HS-5 (cell line): ENCODE measurements at places on chromosomes 3 and 15.

GRCh38 chr15:81532001-81532400 is 158.0 kb upstream of the TMC3 start:
- DNase-seq: no peak

DNA sequence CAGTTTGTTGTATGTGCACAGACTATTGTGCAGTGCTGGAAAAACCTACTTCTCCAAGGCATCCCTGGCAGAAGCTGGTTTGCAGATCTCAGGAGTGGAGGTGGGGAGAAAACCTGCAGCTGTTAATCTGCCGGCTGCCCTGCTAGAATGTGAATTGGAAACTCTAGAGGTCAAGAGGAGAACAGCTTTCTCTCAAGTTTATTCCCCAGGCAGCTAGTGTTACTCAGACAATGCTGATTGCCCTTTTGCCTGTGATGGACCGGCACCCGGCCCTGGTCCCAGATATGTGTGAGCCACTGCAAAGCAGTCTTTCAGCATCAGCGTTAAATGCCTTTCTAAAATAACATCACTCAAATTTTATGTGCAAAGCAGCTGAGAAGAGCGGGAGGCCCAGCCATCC is 129.7 kb upstream of the TPM1 start:
- no peak for DNase-seq

DNA sequence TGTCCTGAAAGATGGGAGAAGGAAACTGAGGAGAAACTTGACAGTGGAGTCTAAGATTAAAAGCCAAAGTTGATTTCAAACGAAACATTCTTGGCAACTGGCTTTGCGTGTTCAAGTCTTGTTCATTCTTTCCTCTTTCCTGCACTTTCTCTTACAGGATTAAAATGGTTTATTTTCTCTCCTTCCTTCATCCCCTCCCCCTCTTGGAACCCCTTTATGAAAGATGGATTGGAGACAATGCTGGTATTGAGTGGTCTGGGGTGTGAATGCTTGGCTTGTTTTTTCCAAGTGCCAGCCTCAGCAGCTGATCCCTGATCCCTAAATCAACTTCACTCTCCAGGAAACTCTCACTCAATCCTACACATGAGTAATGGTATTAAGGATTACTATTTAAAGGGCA is 703 bp upstream of the LSAMP start:
- DNase-seq: no peak

DNA sequence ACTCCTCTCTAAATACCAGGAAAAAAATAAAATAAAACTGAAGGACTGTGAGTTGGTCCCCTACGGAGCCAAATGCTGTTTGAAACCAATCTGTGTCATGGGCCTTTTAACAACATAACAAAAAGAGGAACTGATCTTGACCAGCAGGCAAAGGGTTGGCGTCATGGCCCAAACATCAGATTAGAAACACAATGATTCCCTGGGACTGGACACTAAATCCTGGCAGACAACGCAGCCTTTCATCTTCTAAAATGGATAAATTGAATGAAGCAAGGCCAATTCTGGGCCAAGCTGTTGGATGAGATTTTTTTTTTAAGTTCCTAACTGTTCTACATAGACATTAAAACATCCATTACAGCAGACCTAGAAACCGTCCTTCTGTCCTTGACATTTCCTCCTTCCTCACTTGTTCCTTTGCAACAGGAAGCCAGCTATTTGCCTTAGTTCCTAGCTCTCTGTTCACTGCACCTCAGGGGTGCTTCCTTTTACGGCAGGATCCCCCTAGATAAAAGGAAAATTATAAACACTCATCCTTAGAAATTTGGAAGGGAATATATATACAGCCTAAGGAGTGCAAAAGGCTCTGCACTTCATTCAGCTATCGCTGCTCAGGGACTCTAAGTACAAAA is 21.6 kb upstream of the TAFA4 start:
- DNase-seq: no peak

DNA sequence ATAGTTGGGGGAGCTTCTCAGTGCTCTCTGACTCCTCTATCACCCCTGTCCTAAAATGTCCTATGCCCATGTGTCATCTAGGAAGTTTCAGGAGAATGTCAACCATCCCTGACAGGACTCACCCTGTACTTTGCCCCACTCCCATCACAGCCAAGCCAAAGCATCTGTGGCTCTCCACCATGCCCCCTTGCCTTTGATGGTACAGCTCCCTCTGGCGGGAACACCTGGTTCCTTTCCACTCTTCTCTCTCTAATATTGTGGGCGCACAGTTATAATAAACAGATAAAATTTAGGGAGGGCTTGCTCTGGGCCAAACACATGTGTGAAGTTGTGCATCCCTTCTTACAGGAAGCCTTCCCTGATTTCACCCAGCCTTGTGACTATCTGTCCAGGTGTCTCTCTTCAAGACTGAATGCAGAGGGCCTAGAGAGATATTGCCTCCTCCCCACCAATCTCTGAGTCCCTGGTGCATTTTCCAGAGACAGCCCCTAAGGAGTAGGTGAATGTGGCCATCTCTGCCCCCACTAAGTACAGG is 62.8 kb downstream of the ISG20 start:
- no peak for DNase-seq

- DNase-seq: no peak
Measured at GRCh38 chr3:104461431-104461830, 905.3 kb upstream of the ALCAM start.

DNA sequence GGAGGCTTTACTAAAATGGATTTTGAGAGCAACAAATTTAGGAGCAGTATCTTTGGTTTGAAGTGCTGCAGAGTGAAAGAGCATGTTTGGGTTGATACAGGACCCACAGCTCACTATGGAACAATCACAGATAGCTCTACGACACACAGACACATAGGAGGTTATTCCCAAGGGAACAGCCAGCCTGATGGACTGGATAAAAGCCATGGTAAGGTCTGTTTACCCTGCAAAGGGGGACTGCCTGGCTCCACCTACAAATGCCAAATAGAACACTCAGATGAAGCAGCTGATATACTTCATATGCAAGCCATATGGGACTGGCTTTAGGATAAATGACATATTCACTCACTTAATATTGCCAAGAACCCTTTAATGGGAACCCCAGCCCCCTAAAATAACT is 75.4 kb downstream of the CDC25A start:
- DNase-seq: no peak

DNA sequence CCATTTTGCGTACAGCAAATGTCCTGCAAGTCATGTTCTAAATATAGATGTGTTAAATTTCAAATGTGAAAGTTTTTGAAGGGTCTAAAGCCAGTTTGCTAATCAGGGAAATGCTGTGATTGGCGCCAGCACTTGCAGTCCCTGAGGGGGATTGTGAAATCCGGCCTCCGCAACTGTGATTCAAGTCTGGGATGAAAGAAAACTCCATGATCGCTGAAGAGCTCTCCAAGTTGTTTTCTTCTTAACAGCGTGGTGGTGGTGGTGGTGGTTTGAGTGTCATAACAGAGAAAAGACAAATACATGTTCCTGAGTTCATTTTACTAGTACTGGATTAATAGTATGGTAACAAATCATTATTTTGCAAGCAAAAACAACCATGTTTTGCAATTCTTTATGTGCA is 51.8 kb downstream of the MITF start:
- no peak for DNase-seq

- no peak for DNase-seq
Measured at GRCh38 chr3:13227315-13228165, 154.3 kb upstream of the IQSEC1 start.

DNA sequence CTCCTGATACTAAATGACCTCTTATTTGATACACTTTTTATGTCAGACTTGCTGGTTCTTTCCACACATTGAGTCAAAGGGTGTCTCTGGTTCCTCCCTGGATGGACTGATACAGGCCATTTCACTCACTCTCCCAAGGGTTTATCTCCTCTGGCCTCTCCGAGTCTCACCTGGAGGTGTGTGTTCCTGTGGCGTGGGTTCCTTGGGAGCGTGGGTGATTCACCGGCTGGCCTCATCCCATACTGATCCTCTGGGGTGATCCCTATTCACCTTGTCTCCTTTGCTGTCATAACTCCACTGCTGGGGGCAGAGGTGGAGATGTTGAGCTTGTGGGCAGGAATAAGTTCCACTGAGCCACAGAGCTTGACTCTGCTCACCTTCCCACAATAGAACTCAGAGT is 61.1 kb downstream of the ST6GAL1 start:
- DNase-seq: no peak

GRCh38 chr3:117706037-117706436 is 996.5 kb downstream of the TUSC7 start:
- DNase-seq: peak; percentile 63

DNA sequence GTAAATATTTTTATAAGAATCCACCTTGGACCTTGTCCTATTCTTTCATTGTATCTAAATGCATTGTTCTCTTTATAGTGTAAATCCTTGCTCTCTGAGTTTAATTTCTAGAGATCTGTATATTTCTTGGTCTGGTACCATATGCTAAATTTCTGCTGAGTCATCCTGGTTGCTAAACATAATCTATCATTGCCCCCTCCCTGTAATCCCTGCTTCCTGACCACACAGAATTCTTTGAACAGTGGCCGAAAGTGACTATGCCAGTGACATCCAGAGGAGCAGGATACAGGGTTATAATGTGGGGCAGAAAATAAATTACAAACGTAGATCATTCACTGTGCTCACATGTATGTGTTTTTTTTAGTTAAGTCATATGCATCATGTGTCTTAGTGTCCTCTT is 143.1 kb downstream of the DIPK2A start:
- DNase-seq: no peak

DNA sequence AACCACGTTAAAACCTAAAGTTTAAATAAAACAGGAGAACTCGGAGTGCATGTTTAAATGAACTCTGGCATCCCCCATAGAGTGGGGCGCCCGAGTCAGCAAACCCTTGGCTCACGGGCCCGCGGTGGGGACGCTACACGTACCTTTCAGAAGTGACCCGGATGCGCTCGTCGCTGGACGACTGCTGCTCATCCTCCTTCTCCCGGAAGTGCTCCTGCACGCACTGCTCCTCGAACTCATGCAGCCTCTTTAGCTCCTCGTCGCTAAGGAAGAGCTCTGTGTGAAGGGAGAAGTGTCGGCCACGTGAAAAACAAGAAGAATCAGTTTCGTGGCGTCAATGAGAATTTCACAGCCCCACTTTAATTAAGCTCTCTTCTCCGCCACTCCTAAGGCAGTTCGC is 34.6 kb upstream of the MTMR10 start:
- DNase-seq: no peak

- no peak for DNase-seq
Measured at GRCh38 chr3:15063656-15064286, 1.3 kb downstream of the MRPS25 start.

GRCh38 chr3:70754314-70754713 is 441.9 kb upstream of the MDFIC2 start:
- no peak for DNase-seq
